ENCODE measurements at places on chromosomes 16 and 17. TPM values are rescaled to one million over a fixed set of nuclear protein-coding genes. Genes with fewer than 3 reads are reported as not detected.

GRCh38 chr17:27986805-27987684 lies 55.4 kb upstream of the NLK start:
- no peak overlapping the region for H3K4me3 ChIP-seq
- no peaks in the 10 kb centered on the region for H3K4me1 ChIP-seq
- DNase-seq: no peak
- no peak overlapping the region for H3K27ac ChIP-seq
- H3K27me3 ChIP-seq: peaks cover 26% of the 10 kb centered on the region

DNA sequence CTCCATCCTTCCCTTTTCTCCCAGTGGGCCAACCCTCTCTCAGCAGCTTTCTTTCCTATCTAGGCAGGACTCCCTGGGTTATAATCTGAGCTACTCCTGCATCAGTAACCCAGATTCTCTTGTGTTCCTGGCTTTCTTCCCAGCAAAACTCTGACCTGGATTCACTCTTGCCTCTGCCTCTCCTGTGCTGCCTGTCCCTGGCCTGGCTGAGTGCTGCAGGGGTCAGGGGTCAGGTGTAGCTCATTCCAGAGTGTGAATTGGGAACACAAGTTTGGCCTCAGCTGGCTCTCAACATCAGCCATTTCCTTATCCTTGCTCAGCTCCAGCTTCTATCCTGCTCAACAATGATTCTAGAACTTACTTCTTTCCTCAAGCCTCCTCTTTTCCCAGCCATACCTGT lies 2.5 kb upstream of the ST6GALNAC2 start:
- DNase-seq: no peak
- H3K27me3 ChIP-seq: peaks cover 63% of the 10 kb centered on the region
- H3K4me1 ChIP-seq: peaks cover 6% of the 10 kb centered on the region
- no peaks in the 10 kb centered on the region for H3K36me3 ChIP-seq
- no peak overlapping the region for H3K27ac ChIP-seq
- no peak overlapping the region for H3K4me3 ChIP-seq

- no peak overlapping the region for H3K27ac ChIP-seq
- DNase-seq: peak; percentile 25
- no peak overlapping the region for H3K4me3 ChIP-seq
- H3K27me3 ChIP-seq: peaks cover 4% of the 10 kb centered on the region
- no peaks in the 10 kb centered on the region for H3K4me1 ChIP-seq
These were observed 263.0 kb upstream of the RPL38 start for GRCh38 chr17:73940511-73940910.

- no peak overlapping the region for H3K4me3 ChIP-seq
- no peak for DNase-seq
- no peak overlapping the region for H3K27ac ChIP-seq
- H3K27me3 ChIP-seq: peaks cover 6% of the 10 kb centered on the region
- H3K4me1 ChIP-seq: no peaks in the 10 kb centered on the region
- H3K36me3 ChIP-seq: no peaks in the 10 kb centered on the region
These were observed 42.9 kb upstream of the IRF8 start for GRCh38 chr16:85856079-85856478.

DNA sequence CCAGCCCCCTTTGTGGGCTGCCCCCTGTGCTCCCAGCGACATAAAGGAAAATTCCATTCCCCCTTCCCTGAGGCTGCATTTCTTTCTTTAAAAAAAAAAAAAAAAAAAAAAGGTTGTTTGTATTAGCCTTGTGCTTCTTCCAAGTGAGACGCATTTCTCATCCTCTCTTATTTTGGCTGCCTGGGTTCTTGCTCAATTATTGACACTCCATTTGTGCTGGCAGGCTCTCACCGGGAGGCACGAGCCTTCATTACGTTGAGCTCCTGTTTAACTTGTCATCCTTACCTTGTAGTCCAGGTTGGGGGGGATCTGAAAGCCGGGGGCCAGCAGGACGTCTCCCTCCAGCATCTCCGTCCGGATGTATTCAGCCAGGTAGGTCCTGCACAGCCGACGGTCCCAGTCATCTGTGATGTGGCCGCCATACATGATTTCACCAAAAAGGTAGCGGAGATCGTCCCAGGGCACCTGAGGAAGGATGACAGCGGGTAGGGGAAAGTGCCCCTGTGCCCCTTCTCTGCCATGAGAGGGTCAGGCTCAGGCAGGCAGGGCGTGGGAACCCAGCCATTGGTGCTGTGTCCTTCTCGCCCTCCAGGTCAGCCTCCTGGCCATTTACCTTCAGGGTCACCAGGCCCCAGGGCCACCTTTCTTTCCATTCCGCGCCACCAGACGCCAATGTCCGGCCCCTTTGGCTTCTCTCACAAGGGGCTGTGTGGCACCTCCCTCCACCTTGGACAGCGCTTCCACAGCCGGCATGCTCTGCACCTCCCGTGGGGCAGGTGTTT lies 50.6 kb downstream of the PGS1 start:
- peaks cover 5% of the 10 kb centered on the region for H3K36me3 ChIP-seq
- no peaks in the 10 kb centered on the region for H3K27me3 ChIP-seq
- H3K4me3 ChIP-seq: no peak overlapping the region
- H3K27ac ChIP-seq: no peak overlapping the region

DNA sequence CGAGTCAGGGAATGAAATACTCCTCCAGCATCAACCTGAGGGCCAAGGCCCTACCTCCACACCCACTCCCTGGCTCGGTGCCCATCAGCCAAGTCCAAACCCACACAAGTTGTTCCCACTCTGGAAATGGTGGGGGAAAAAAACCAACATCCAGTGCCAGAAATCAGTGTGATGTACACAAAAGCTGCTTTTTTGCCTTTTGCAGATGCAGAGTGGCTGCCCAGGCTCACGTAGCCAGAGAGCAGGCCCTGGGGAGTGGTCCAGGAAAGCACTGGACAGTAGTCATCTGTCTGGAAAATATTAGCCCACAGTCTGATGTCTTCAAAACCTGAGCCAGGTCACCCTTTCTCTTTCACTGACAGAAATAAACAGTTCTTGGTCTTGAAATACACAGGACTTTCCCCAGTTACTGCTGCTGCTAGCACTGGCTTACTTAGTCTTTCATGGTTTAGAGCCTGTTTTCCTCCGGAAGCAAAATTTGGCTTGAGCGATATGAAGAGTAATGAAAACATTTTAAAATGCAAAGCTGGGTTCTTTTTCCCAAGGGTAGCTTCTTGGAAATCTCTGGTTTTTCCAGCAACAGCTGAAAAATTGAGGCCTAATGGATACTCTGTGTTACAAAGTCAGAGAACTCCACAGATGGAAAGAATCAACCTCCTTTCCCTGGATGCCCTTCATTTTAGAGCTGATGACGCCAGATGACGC lies 18.2 kb upstream of the NOS2 start:
- DNase-seq: no peak
- H3K4me3 ChIP-seq: no peak overlapping the region
- H3K36me3 ChIP-seq: peaks cover 12% of the 10 kb centered on the region
- no peak overlapping the region for H3K27ac ChIP-seq
- H3K4me1 ChIP-seq: peaks cover 2% of the 10 kb centered on the region

GRCh38 chr16:24853830-24854229 lies 8.1 kb downstream of the SLC5A11 start:
- peaks cover 18% of the 10 kb centered on the region for H3K4me1 ChIP-seq
- H3K27ac ChIP-seq: no peak overlapping the region
- H3K4me3 ChIP-seq: no peak overlapping the region
- peaks cover 2% of the 10 kb centered on the region for H3K27me3 ChIP-seq
- H3K36me3 ChIP-seq: no peaks in the 10 kb centered on the region

GRCh38 chr16:73028721-73029361 lies 19.1 kb downstream of the ZFHX3 start:
- no peak overlapping the region for H3K27ac ChIP-seq
- H3K27me3 ChIP-seq: no peaks in the 10 kb centered on the region
- H3K4me1 ChIP-seq: no peaks in the 10 kb centered on the region
- DNase-seq: no peak
- no peaks in the 10 kb centered on the region for H3K36me3 ChIP-seq

DNA sequence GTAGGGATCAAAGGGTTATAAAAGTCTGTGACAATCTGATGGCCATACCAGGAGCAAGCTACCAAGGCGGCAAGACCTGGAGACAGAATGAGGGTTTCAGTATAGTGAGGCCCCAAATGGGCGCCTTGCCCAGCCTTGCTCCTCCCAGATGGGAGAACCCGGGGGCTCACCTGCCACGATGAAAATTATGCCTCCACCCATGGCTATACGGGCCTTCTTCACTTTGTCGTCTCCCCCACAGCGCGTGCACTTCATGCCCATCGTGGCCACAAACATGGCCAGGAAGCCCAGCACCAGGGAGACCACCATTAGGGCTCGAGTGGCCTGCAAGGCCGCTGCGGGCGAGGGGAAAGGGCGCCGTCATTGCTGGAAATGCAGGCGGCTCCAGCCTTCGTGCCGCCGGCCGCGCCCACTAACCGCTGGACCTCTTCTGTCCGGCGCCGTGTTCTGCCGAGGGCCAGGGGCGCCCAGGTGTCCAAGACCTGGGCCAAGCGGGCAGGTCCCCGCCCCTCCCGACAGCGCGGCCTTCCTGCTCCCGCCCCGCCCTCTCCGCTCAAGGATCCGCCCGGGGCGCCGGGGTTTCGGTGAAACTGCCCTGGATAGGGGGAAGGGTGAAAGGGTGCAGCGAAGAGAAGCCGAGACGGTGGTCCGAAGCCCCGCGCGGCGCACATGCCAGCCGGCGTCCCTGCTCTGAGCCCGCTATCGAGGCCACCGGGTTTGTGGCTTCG lies 1.5 kb downstream of the CLDN7 start:
- peak overlapping the region; percentile 49 for H3K4me3 ChIP-seq
- H3K27ac ChIP-seq: no peak overlapping the region
- peaks cover 26% of the 10 kb centered on the region for H3K4me1 ChIP-seq
- peaks cover 28% of the 10 kb centered on the region for H3K27me3 ChIP-seq
- peaks cover 8% of the 10 kb centered on the region for H3K36me3 ChIP-seq
- no peak for DNase-seq

DNA sequence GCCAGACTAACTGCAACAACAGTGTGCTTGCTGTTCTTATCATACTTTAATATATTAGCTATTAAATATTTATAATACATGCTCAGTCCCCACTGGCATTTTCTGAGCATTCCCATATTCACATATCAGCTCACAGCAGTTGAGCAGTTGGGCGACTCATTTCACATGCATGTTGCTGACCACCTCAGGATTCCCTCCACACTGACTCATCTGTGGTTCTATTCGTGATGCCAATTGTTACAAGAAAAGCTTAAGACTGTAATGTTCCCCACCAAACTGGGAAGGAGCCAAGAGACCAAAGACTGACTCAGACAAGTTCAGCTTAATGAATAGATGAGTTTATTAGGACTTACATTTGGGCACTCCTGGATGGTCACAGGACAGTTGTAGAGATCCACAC lies 100.3 kb upstream of the KIF2B start:
- H3K27ac ChIP-seq: no peak overlapping the region
- no peaks in the 10 kb centered on the region for H3K36me3 ChIP-seq
- no peaks in the 10 kb centered on the region for H3K27me3 ChIP-seq

- no peaks in the 10 kb centered on the region for H3K27me3 ChIP-seq
- H3K4me1 ChIP-seq: peaks cover 35% of the 10 kb centered on the region
- no peak for DNase-seq
These were observed 43.6 kb downstream of the NFATC3 start for GRCh38 chr16:68128577-68129305.

GRCh38 chr17:19857640-19858039 lies 10.1 kb downstream of the ULK2 start:
- H3K4me1 ChIP-seq: no peaks in the 10 kb centered on the region
- no peak overlapping the region for H3K4me3 ChIP-seq
- H3K27me3 ChIP-seq: no peaks in the 10 kb centered on the region
- H3K36me3 ChIP-seq: peaks cover 1% of the 10 kb centered on the region
- DNase-seq: no peak

GRCh38 chr16:26155221-26155620 lies 463.5 kb downstream of the HS3ST4 start:
- DNase-seq: no peak
- no peaks in the 10 kb centered on the region for H3K27me3 ChIP-seq
- no peaks in the 10 kb centered on the region for H3K36me3 ChIP-seq
- H3K4me3 ChIP-seq: no peak overlapping the region
- no peak overlapping the region for H3K27ac ChIP-seq

DNA sequence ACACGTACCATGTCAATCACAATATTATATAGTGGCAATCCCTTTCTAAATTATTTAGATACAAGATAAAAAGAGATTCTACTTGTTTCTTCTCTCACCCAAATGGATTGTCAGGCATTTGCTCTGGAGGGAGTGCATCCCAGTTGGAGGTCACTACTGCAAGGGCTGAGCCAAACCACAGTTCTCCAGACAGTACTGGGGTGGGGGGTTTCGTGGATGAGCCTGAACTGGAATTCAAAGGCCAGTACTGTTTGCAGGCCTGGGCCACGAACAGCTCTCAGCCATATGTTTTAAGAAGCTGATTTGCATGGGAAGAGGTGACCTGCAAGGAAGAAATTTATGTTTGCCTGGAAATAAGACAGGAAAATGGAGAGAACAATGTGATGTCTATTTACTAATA lies 314.9 kb downstream of the PMP22 start:
- H3K36me3 ChIP-seq: no peaks in the 10 kb centered on the region
- H3K4me3 ChIP-seq: no peak overlapping the region
- H3K27me3 ChIP-seq: no peaks in the 10 kb centered on the region
- H3K4me1 ChIP-seq: no peaks in the 10 kb centered on the region
- no peak overlapping the region for H3K27ac ChIP-seq

- H3K27ac ChIP-seq: no peak overlapping the region
- no peaks in the 10 kb centered on the region for H3K36me3 ChIP-seq
- H3K27me3 ChIP-seq: peaks cover 27% of the 10 kb centered on the region
- no peak for DNase-seq
- H3K4me3 ChIP-seq: no peak overlapping the region
- no peaks in the 10 kb centered on the region for H3K4me1 ChIP-seq
These were observed 86.8 kb downstream of the CCT6B start for GRCh38 chr17:34874478-34874877.

DNA sequence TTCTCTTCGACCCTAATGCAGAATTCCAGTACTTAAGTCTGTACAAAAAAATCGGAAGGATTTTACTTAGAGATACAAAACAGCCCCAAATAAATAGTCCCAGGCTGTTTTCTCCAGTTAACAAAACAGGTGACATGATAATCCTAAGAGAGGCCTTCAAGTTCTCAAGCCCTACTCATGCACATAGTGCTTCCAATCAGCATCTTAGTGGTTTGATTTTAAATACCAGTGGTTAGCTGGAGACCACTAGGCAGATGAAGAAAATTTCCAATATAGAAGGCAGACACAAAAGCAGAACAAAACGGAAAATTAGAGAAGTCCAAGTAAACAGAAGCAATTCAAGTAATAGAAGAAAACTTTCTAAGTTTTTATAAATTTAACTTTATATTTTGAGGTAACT lies 5.2 kb upstream of the OR4D2 start:
- H3K36me3 ChIP-seq: no peaks in the 10 kb centered on the region
- peaks cover 40% of the 10 kb centered on the region for H3K27me3 ChIP-seq
- no peak for DNase-seq
- no peak overlapping the region for H3K27ac ChIP-seq
- no peak overlapping the region for H3K4me3 ChIP-seq

- no peak overlapping the region for H3K27ac ChIP-seq
- peaks cover 15% of the 10 kb centered on the region for H3K27me3 ChIP-seq
- no peaks in the 10 kb centered on the region for H3K36me3 ChIP-seq
- no peak overlapping the region for H3K4me3 ChIP-seq
- H3K4me1 ChIP-seq: peaks cover 20% of the 10 kb centered on the region
These were observed 32.4 kb upstream of the ADORA2B start for GRCh38 chr17:15912416-15912955.

The RTN4RL1 gene
- total RNA-seq: 0.09 TPM

The CES4A gene
- 11.7 TPM for total RNA-seq

The KRTAP3-3 gene
- total RNA-seq: not detected

The SPNS3 gene
- 17.6 TPM for total RNA-seq

The TMEM238L gene
- not detected for total RNA-seq

The LITAFD gene
- total RNA-seq: not detected

The CASKIN1 gene
- not detected for total RNA-seq

The NACA2 gene
- total RNA-seq: not detected

The SBK1 gene
- total RNA-seq: 11.3 TPM

Data from activated CD8-positive, alpha-beta memory T cell treated with anti-CD3 and anti-CD28 coated beads, Interleukin-2, amount 10 ng/mL, durations not matched to agents 7 days and 5 days (primary cell).